ENCODE measurements at places on chromosomes 6 and 20.

DNA sequence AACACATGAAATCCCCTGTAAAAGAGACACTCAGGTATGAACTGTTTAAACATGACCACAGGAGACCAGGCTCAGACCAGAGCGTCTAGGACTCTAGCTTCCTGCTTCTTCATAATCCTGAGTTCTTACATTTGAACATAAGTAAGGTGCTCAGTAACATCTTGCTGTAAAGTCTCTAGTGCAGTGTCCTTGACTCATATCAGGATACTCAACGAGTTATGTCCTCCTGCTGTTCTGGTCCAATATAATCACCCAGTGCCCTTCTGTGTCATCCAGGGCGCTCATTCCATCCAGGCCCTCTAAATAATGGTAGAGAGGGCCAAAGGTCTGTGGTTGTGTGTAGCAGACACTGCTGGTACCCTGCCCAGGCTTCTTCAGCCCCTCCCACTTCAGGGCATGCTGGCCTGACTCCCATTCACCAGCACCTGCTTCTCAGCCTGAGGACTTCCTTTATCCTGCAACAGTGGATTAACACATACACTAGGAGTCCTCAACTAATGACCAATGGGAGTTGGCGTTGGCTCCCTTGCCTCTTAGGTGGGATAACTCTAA lies 66.8 kb upstream of the MOCS1 start:
- no peak for DNase-seq

GRCh38 chr20:17807651-17808050 lies 107.9 kb downstream of the BANF2 start:
- DNase-seq, result no peak

GRCh38 chr20:9397928-9398327 lies 116.5 kb upstream of the LAMP5 start:
- no peak for DNase-seq

- DNase-seq, result no peak
These were observed 56.7 kb upstream of the TMEM181 start for GRCh38 chr6:158503222-158503621.

- DNase-seq, result no peak
These were observed 14.6 kb downstream of the SAYSD1 start for GRCh38 chr6:39100358-39100757.
